ENCODE measurements at places on chromosomes 5 and 9.

DNA sequence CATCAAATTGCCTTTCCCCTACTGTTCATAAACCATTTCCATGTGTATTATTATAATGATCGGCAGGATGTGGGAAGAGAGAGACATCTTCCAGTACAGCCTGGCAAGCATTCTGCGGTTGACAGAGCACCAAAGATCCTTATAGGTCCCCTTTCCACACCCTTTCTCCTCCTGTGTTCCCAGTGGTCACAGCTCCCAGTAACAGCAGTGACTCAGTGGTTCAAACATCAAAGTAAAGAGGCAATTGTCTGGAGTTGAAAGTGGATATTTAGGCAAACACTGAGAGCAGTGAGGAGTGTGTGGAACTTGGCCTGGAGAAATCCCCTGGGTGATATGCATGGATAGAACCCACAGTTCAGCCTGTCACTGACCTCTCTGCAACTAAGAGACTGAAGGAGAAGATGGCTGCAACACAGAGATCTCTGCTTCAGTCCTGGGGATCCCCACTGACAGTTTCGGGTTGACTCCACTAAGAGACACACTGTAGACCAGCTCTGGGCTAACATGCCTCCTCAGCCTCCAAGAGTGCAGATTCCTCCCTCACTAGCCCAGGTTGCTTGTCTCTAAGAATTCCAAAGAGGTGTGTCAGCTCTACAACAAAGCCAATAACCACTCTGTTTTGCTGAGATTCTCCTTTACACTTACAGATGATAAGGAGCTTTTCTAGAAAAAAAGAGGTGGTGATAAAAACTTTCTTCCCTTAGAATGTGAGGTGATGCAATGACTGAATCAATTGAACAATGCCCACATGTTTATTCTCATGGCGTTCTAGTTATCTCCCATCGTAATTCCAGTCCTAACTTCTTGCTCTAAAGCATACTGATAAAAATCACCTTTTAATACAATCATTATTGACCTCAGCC is 94.4 kb upstream of the IL6ST start:
- peak; percentile 29 for DNase-seq

- no peak for DNase-seq
Measured at GRCh38 chr9:108776920-108777639, 78.7 kb downstream of the ACTL7B start.

DNA sequence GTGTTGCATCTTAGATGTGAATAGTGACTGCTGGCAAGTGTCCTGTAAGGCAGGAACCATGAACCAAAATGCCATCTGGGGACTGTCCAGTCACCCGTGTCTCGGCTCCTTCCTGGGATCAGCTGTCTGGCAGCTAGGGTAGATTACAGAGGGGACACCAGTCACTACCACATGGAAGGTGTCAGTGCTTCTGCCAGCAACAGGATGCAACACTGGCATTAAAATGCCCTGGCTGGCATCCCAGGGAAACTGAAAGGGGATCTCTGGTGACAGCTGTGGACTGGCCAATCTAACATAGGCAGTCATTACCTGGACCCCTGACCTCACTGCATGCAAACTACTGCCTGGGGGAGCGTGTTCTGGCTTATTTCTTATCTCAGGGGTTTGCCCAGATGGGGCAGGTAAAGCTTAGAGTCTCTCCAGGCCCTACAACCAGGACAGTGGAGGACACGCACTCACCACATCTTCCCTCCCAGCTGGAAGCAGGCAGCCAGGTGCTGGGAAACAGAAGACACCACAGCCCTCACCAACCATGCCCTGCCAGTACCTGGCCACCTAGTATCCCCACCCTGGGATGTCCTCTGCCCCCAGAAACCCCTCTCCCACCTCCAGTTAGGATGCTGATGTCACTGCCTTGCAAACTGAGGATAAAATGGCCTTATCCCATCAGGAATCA is 83.8 kb downstream of the SEMA4D start:
- DNase-seq: peak; percentile 25

- no peak for DNase-seq
Measured at GRCh38 chr5:80934751-80935150, 25.4 kb upstream of the RASGRF2 start.

DNA sequence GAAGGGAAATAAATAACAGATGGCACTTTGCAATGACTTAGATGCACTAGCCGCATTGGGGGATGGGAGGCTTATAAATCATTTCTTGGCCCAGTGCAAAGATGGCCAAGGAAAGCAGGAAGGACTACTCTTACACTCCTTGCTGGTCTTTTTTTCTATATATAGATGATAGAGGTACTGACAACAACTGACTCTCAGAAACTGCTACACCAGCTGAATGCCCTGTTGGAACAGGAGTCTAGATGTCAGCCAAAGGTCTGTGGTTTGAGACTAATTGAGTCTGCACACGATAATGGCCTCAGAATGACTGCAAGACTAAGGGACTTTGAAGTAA is 1.7 kb downstream of the CCNG1 start:
- no peak for DNase-seq

DNA sequence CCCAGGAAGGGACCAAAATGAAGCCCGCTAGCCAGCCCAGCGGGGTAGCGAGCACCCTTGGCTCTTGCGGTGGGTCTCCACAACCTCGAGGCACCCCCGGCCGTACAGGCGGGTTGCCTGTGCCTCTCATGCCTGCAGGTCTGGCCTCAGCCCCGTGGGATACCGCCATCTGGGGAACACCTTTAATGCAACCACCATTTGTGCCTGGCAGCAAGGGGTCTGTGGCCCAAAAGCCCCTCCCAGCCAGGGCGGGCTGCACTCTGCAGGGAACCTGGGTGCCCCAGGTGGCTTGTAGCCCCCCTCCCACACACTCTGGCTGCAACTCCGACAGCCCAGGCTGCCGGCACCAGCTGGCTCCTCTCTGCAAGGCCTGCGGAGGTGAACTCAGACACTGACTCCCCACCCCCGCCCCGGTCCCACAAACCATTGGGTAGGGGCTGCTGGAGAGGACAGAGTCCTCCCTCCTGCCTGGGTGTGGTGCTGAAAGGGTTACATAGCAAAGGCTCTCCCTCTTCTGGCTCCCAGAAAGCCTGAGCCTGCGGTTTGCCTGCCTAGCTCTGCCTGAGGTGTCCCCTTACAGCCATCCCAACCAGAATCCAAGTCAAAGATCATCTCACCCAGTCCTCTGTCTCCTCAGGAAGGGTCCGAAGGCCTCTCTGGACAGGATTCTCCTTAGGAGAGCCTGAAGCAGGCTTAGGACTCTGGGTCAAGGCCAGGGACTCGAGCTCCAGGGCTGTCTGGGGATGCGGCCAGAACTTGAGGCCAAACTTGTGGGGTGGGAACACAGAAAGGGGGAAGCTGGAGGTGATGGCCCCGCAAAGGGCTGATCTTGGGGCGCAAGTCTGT is 109.4 kb downstream of the PSD2 start:
- no peak for DNase-seq

- no peak for DNase-seq
Measured at GRCh38 chr5:165837286-165837685, 2331.9 kb downstream of the MAT2B start.

DNA sequence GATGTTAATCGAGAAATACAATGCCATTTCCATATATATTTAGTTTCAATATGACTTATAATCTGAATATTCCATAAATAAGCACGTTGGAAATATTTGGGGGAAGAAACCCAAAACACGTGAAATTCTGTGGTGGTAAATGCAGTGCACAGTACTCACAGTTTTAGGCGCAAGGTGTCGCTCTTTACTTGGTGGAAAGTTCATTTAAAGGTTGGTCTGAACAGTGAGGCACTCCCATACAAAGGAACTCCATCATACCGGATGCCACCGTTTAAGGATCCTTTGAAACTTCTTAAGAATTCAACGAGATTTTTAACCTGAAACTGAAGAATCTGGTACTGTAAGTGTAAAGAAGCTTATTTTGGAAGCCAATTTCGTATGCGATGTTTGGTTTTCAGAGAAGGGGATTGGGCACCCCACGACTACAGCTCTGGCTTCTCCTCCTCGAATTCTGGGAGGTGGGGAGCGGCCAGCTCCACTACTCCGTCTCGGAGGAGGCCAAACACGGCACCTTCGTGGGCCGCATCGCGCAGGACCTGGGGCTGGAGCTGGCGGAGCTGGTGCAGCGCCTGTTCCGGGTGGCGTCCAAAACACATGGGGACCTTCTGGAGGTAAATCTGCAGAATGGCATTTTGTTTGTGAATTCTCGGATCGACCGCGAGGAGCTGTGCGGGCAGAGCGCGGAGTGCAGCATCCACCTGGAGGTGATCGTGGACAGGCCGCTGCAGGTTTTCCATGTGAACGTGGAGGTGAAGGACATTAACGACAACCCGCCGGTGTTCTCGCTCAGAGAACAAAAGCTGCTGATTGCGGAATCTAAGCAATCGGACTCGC is at the start of gene PCDHA11:
Gene PCDHA11, plus strand, starts transcription at position 237 of the 834 bp plus-strand sequence. Its CDS starts 147 bp downstream, at position 384.
- DNase-seq: peak; percentile 18

DNA sequence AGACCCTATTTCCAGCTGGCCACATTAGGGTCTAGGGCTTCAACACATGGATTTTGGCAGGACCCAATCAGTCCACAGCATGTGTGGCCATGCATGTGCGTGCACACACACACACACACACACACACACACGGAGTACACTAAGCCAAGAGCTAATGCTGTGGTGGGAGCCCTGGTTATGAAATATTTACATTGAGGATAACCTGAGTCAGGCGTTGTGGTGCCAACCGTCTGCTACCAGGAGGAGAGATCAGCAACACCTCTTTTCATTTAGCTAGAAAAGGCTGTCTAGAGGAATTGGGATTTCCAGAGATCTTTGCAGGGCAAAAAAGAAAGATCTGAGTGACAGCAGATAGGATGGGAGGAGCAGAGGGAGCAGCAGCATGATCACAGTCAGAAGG is 141.5 kb downstream of the TRPM3 start:
- DNase-seq: no peak

DNA sequence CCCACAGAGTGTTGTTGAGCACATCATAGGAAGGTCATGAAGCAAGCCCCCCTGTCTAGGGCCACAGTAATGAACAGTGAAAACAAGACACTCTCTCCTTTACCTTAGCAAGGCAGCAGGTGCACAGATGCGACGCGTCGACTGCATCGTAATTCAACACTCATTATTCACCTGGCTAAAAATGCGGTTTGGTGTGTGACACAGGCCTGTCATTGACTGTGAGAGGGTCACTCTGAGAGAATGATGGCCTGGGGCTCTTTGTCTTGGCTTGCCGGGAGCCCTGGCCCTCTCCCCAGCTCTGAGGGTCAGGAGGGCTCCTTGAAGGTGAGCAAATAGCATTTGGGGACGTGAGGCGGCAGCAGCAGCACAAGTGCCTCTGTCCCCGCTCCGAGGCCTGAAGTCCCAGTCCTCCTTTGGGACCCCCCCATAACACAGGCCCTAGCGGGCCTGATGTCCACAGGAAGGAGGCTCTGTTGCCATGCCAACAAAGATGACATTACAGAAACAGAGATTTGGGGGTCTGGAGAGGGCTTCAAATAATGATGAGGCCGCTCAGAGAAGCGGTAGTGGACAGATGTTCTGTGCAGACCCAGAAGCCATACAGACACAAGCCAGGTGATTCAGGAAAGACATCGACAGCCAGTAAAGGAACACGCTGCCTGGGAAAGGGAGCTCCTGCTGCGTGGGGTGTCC is 46.7 kb downstream of the SHB start:
- peak; percentile 31 for DNase-seq

DNA sequence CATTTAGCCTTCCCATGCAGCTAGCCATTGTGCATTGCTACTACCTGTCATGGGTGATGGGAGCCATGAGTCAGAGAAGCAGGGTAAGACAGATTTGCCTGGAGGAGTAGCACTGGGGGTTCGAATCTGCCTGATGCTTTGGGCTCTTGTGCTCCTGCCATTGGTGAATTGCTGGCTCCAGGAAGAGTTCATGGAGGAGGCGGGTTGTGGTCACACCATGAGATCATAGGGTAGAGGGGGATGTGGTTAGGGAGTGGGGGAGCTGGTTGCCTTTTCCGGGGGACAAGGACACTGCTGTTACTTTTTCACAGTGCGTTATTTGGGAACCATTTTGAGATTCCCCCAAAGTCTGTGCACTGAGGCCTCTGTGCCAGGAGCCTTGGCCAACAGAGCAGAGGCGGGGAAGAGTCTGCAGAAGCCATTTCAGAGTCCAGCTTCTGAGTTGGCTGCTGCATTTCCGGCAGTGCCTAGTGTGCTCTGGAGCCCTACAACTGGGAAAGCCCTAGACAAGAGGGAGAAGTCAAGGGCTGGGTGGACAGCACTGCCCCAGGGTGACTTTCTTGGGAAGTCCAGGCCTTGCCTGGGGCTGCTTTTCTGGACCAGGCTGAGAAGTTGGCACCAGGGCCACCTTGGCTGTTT is 6.2 kb downstream of the ANGPTL2 start:
- DNase-seq: no peak
